ENCODE measurements at places on chromosomes 2 and 18. TPM values are rescaled to one million over a fixed set of nuclear protein-coding genes. Genes with fewer than 3 reads are reported as not detected.

- no peak for DNase-seq
- no peaks in the 10 kb centered on the region for H3K27me3 ChIP-seq
- H3K27ac ChIP-seq = no peak overlapping the region
- peaks cover 17% of the 10 kb centered on the region for H3K4me1 ChIP-seq
- no peak overlapping the region for H3K4me3 ChIP-seq
Observed at GRCh38 chr2:175999283-175999819, 2.7 kb downstream of the LNPK start.

GRCh38 chr18:44911260-44911659 is 230.6 kb downstream of the SETBP1 start:
- H3K27me3 ChIP-seq = no peaks in the 10 kb centered on the region
- H3K36me3 ChIP-seq = no peaks in the 10 kb centered on the region
- no peak overlapping the region for H3K27ac ChIP-seq
- no peak for DNase-seq
- no peak overlapping the region for H3K4me3 ChIP-seq
- H3K4me1 ChIP-seq = no peaks in the 10 kb centered on the region

Gene C2orf81
- 0.71 TPM for total RNA-seq

DNA sequence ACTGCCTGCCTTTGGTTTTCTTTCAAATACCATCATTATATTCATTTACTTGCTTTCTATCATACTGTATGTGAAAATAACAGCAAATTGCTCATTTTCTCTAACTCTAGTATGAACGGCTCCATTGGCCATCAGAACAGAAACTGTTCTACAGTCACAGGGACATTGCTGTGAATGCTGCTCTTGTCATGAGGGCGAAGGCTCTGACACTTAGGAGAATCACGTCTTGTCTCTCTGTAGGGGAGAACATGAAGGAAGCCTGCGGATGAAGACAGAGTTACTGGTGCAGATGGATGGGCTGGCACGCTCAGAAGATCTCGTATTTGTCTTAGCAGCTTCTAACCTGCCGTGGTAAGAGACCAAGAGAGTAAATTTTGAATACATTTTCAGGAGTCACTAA is 41.7 kb upstream of the ELOA2 start:
- DNase-seq = no peak
- H3K4me1 ChIP-seq = no peaks in the 10 kb centered on the region
- no peaks in the 10 kb centered on the region for H3K36me3 ChIP-seq
- H3K27me3 ChIP-seq = no peaks in the 10 kb centered on the region

- no peak for DNase-seq
- no peak overlapping the region for H3K4me3 ChIP-seq
- H3K27ac ChIP-seq = no peak overlapping the region
- H3K4me1 ChIP-seq = no peaks in the 10 kb centered on the region
Observed at GRCh38 chr2:222582928-222583327, 73.0 kb downstream of the FARSB start.

Measured in endothelial cell of umbilical vein (primary cell).